Foreskin keratinocyte (primary cell): ENCODE measurements at places on chromosomes 6 and 20. TPM values are rescaled to one million over a fixed set of nuclear protein-coding genes. Genes with fewer than 3 reads are reported as not detected.

DNA sequence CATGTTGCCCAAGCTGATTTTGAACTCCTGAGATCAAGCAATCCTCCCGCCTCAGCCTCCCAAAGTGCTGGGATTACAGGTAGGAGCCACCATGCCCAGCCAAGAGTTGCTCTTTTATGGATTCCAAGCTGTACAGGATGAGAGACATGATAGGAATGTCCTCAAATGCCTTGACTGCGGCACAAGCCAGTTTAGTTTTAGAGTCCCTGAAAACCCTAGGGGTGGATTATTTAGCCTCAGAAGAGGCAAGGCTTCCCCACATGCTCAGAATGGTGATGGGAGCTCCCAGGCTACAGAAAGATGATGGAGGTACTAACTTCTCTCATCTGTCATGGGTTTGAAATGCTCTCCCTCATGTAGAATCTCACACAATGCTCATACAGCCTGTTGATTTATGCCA, 280.5 kb upstream of the PRND start:
- no peak for DNase-seq

DNA sequence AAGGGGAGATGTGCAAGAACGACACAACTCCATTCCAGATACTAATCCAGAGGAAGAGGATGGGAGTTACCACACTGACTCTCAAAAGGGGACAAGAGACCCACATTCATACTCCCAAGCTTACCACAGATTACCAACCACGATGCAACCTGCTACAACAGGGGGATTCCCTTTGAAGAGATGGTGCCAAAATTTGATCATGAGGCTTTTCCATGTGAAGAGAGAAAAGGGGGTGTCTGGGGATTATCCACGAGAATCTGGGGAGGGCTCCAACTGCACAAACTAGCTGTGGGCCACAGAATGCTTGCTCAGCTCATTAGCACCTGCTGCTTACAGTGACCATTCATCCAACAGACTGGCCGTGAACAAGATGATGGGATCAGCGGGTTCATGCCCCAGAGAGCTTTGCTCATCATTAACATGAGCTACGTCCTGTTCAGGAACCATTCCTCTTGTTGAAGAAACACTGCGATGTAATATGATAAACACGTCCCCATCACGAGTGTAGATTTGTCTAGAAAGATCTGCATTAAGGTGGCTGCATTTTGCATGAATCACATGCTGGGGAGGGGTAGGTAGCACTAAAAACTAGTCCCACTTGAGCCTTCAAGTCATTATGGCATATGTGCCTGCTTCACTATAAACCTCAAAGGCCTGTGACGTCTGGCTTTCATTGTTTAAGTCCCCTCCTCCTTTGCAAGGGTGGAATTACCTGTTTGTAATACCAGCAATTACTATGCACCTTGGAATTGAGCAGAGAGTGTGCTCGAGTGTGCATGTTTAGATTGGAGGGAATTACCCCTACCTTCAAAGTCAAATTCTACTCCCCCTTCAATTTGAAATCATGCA, 4.0 kb downstream of the PLAGL2 start:
- DNase-seq, result peak; percentile 92

Gene GCM1
- total RNA-seq, result not detected in 2 replicates

GRCh38 chr6:77133031-77133430, 330.3 kb downstream of the HTR1B start:
- DNase-seq, result no peak

Gene RCAN2
- total RNA-seq, result not detected in 2 replicates

Gene PPP1R16B
- total RNA-seq, result not detected in 2 replicates

- DNase-seq, result no peak
Observed at GRCh38 chr6:40348591-40348990, 238.6 kb downstream of the LRFN2 start.
